ENCODE measurements at places on chromosomes 13 and 19. TPM values are rescaled to one million over a fixed set of nuclear protein-coding genes. Genes with fewer than 3 reads are reported as not detected.

The CCL25 gene
- 0.28 TPM for polyA plus RNA-seq

The ALG11 gene
- polyA plus RNA-seq, result 7.1 TPM

The GSX1 gene
- polyA plus RNA-seq, result not detected

The ADGRE3 gene
- 0.46 TPM for polyA plus RNA-seq

The ZNF763 gene
- 3.0 TPM for polyA plus RNA-seq

The CEACAM8 gene
- polyA plus RNA-seq, result not detected

The GJB6 gene
- 0.75 TPM for polyA plus RNA-seq

The NCAN gene
- polyA plus RNA-seq, result 0.01 TPM

The LIM2 gene
- not detected for polyA plus RNA-seq

The SLC1A6 gene
- not detected for polyA plus RNA-seq

DNA sequence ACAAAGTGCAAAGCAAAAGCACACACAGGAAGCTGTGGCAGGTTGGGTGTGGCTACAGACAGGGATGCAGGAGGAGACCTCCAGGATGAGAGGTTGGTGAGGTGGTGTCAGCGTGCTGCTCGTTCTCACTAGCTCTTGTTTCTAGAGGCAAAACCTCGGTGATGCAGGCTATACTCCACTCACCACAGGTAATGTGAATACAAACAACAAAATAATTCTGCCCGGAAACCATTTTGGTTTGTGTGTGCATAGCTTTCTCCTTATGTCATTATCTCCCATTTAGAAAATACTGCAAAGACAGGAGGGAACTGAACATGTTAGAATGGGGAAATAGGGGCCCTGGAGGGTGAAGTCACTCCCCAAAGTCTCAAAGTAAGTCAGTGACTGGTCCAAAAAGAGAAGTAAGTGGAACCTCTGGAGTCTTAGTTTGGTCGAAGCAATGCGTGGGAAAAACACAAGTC, 9.4 kb downstream of the LCP1 start:
- peak; percentile 60 for DNase-seq
- H3K27ac ChIP-seq, result peak overlapping the region; percentile 91
- no peak overlapping the region for H3K4me3 ChIP-seq
- H3K27me3 ChIP-seq, result no peaks in the 10 kb centered on the region

DNA sequence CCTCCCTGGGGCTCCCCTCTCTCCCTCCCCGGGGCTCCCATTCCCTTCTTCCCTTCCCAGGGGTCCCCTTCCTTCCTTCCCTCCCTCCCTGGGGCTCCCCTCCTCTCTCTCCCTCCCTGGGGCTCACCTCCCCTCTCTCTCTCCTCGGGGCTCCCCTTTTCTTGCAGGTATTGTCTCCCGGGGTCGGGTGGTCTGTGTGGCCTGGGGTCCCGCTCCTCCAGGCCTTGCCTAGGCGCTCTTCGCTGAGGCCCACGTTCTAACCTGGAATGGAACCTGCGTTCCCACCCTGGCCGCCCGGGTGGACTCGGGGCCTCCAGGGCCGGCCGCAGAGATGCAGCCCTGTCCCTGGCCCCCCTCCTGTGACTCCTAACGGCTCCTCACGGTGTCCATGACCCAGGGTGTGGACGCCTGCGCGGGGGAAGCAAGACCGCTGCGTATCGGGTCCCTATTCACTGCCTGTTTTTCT, 940 bp upstream of the DCUN1D2 start:
- H3K36me3 ChIP-seq, result no peaks in the 10 kb centered on the region
- DNase-seq, result peak; percentile 31
- no peaks in the 10 kb centered on the region for H3K27me3 ChIP-seq

GRCh38 chr19:56995303-56995702, 124.5 kb upstream of the USP29 start:
- no peak for DNase-seq
- no peaks in the 10 kb centered on the region for H3K36me3 ChIP-seq
- H3K27ac ChIP-seq, result no peak overlapping the region

DNA sequence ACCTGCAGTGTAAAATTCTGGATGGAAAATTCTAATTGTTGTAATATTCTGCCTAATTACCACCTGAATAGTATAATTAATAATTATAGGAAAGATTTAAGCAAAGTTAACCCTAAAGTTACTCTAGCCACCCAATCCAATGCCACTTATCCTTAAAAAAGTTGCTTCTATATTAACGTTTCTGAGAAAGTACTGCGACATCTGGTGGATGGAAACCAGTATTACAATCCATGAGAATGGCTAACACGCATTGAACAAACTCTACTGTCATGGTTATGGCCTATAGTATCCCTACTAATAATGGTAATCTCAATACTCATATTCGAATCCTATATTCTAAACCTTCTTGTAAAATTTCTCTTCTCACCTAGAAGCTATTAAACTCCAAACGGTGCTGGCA, 1551.8 kb downstream of the SLITRK1 start:
- H3K4me3 ChIP-seq, result no peak overlapping the region
- no peak for DNase-seq
- H3K4me1 ChIP-seq, result no peaks in the 10 kb centered on the region
- no peak overlapping the region for H3K27ac ChIP-seq
- no peaks in the 10 kb centered on the region for H3K36me3 ChIP-seq

- peak overlapping the region; percentile 84 for H3K27ac ChIP-seq
- no peaks in the 10 kb centered on the region for H3K27me3 ChIP-seq
- DNase-seq, result peak; percentile 65
- H3K4me3 ChIP-seq, result peak overlapping the region; percentile 79
These were observed 751 bp downstream of the GRAMD1A start for GRCh38 chr19:35000647-35001501.

DNA sequence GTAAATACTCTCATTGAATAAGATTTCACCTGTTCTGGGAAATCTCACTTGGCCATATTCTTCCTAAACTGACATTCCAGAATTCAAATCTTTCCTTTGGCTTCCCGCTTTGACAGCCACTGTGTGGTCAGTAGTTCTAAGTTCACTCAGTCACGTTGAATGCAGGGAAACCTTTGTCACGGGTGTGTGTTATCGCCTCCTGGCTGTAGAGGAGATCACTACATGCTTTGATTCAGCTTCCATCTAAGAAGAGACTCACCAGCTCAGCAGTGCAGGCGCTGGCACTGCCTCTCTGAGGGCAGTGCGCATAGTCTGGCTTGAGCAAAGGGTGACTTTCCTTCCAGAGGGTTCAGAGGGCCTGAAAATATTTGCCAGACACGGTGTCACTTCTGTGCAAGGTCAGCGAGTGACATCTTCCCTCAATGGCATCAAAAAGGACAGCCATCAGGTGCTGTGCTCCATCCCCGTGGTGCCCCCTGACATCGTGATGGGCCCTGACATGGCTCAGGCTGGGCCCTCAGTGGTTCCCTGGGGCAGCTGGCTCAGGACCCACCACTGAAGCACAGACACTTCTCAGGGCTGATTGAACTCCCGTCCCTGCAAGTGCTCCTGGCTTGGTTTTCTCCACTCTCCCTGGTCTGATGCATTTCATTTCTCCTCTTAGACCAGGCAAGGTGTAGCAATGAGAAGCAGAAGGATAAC, 635.4 kb upstream of the ARGLU1 start:
- no peaks in the 10 kb centered on the region for H3K36me3 ChIP-seq
- H3K4me1 ChIP-seq, result no peaks in the 10 kb centered on the region
- H3K4me3 ChIP-seq, result no peak overlapping the region
- H3K27me3 ChIP-seq, result no peaks in the 10 kb centered on the region
- DNase-seq, result no peak
- no peak overlapping the region for H3K27ac ChIP-seq

- peak; percentile 41 for DNase-seq
- no peak overlapping the region for H3K27ac ChIP-seq
- no peak overlapping the region for H3K4me3 ChIP-seq
- H3K36me3 ChIP-seq, result no peaks in the 10 kb centered on the region
- H3K4me1 ChIP-seq, result peaks cover 42% of the 10 kb centered on the region
These were observed 5.9 kb upstream of the RUBCNL start for GRCh38 chr13:46392967-46393366.

DNA sequence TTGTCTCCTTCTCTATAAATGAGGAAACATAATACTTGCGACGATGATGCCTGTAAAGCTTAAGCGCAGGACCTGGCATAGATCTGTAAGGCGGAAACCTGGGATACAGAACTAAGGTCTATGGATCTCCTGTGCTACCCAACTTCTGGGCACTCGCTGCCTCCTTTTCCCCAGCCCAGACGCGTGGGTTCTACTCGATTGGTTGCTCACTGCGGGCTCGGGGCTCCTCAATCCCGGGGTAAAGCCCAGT, 615 bp upstream of the PSMC4 start:
- no peaks in the 10 kb centered on the region for H3K36me3 ChIP-seq
- peaks cover 25% of the 10 kb centered on the region for H3K4me1 ChIP-seq

GRCh38 chr13:97008643-97009042, 14.4 kb upstream of the OXGR1 start:
- no peaks in the 10 kb centered on the region for H3K4me1 ChIP-seq
- H3K36me3 ChIP-seq, result no peaks in the 10 kb centered on the region
- no peak for DNase-seq
- H3K27ac ChIP-seq, result no peak overlapping the region

- H3K27ac ChIP-seq, result no peak overlapping the region
- DNase-seq, result no peak
- peaks cover 7% of the 10 kb centered on the region for H3K4me1 ChIP-seq
- H3K27me3 ChIP-seq, result no peaks in the 10 kb centered on the region
- H3K36me3 ChIP-seq, result no peaks in the 10 kb centered on the region
These were observed 3.5 kb downstream of the IRGC start for GRCh38 chr19:43719378-43719868.

All from B cell (primary cell).